Stimulated activated CD8-positive, alpha-beta memory T cell treated with anti-CD3 and anti-CD28 coated beads, Interleukin-4, amount 100 ng/mL, for 4 hours (primary cell): ENCODE measurements at places on chromosomes 16 and 17.

DNA sequence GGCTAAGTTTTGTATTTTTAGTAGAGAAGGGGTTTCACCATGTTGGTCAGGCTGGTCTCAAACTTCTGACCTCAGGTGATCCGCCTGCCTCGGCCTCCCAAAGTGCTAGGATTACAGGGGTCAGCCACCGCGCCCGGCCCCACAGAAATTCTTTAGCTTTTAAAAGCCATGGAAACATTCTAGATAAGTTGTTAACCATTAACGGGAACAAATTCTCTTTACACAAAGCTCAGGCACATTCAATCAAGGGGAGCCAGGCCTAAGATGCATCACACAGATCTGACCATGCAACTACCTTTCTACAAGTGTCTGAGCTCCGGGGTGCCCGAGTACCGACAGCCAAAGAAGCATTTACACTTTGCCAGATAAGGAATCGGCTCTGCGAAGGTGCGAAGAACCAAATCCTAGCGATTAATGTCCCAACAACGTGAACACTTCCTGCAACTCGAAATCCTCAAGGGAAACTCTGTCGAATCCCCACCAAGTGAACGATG, 1.0 kb downstream of the EMC8 start:
- no peak for DNase-seq

DNA sequence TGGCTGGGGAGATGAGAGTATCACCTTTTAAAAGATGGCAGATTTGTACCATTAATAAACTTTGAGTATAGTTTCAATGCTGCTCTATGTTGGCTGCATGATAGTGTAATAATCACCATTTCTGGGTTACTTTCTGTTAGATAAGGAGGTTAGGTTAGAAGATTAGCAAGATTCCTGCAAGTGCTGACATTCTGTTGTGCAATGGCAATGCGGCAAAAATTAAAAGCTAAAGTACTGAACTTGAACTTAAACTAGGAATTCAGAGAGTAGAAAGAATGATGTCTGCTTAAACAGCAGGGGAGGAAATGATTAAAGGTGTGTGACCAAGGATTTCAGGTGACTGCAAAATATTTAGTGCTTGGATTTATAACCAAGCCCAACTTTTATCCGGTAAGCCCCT, 399.8 kb upstream of the MON1B start:
- DNase-seq: no peak

GRCh38 chr17:63702721-63703015, 2.7 kb upstream of the LIMD2 start:
- DNase-seq: no peak

DNA sequence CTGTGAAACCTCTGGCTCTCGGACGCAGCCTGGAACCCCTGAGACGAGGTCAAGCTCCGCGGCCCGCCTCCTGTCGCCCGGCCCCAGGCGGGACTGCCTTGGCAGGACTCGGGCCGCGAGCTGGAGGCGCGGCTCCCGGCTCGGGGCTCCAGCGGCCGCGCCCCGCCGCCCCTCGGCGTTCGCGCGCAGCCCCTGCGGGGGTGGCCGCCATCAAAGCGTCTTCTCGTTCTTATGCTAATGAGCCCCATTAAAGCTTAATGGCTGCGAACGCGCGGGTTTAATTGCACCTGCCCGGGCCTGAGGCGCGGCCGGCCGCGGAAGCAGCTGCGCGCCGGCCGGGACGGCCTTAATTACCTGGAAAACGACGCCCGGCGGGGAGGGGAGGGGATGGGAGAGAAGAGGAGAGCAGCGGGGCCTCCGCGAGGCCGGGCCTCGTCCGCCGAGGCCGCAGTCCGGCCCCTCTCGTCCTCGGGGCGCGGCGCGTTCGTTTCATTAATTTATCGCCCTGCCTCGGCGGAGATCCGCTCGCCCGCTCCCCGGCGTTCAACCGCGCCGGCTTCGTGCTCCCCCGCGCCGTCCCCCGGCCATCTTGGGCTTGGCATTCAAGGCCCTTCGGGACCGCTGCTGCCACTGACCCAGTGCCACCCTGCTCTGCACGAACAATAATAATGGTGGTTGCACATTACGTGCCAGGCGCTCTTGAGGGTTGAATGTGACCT, 19.2 kb downstream of the RAI1 start:
- DNase-seq: no peak

GRCh38 chr17:10756619-10757018, 26.8 kb upstream of the TMEM220 start:
- no peak for DNase-seq

GRCh38 chr16:57231821-57232350, 13.2 kb upstream of the ARL2BP start:
- no peak for DNase-seq
